ENCODE measurements at places on chromosomes 16 and 17. TPM values are rescaled to one million over a fixed set of nuclear protein-coding genes. Genes with fewer than 3 reads are reported as not detected.

GRCh38 chr16:61421111-61421510 is 615.1 kb downstream of the CDH8 start:
- DNase-seq, result no peak

DNA sequence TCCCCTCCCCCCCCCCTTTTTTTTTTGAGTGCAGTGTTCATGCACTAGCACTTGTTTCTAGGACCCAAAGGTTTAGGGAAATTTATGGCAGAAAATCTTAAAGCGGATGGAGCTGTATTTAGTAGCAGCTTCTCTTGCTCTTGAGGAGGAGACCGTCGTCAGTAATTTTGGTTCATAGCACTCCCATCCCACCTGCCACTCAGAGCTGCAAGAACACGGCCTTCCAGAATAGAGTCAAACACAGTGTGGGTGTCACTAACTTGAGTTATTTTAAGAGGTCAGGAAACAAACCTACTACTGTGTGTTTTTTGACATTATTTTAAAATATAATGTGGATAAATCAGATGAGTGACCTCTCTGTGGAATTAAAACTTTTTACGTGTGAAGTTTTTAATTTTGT is 37.3 kb downstream of the SEC14L1 start:
- no peak for DNase-seq

DNA sequence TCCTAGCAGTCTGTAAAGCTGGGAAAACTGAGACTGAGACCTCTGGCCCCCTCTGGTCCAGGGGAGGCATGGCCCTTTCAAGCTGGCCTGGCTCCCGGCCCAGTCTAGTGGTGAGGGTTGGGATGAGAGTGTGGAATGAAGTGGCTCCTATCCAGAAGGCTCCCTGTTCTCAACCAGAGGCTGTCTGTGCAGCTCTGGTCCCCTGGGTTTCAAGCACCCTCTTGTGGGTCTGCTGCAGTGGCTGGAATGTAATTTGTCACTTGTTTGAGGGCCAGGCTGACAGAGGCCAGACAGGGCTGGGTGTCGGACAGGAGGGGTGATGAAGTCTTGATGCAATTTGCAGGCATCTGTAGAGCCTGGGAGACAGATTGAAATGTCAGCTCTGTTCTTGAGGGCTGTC is 22.1 kb upstream of the PHF12 start:
- no peak for DNase-seq

DNA sequence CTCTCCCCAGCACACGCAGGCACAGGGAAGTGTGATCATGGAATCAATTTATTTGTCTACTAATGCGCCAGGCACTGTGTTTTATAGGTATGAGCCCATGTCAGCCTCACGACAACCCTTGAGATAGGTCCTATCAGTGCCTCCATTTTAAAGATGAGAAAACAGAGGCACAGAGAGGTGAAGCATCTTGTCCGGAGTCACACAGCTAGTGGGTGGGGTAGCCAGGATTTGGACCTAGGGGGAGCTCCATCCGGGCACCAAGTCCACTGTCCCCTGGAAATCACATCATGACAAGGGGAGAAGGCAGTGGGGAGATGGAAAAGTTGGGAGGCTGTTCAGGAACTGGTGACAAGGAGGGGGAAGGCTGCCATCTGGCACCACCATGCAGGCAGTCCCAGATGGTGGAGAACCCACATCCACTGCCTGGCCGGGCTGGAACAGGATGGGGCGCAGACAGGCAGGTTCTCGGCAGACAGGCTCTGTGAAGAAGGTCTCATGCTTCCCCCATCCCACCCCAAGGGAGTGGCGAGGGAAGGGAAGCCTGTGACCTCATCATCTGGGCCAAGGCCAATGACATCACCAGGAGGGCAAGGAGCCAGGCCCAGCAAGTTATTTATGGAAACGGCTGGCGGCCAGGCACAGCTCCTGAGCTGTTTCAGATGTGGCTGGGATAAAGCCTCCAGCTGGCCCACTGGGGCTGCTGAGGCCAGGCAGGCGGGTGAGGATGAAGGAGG is 126.0 kb upstream of the SDK2 start:
- no peak for DNase-seq

The CDH11 gene
- not detected for total RNA-seq

The PRM1 gene
- not detected for total RNA-seq

The EPOP gene
- 1.9 TPM for total RNA-seq
